KBM-7 (cell line): ENCODE measurements at places on chromosomes 2 and 18.

- no peak for DNase-seq
These were observed 667.9 kb downstream of the BCL11A start for GRCh38 chr2:59885541-59885940.

- no peak for DNase-seq
These were observed 304.0 kb downstream of the ARHGAP15 start for GRCh38 chr2:143433251-143433650.

DNA sequence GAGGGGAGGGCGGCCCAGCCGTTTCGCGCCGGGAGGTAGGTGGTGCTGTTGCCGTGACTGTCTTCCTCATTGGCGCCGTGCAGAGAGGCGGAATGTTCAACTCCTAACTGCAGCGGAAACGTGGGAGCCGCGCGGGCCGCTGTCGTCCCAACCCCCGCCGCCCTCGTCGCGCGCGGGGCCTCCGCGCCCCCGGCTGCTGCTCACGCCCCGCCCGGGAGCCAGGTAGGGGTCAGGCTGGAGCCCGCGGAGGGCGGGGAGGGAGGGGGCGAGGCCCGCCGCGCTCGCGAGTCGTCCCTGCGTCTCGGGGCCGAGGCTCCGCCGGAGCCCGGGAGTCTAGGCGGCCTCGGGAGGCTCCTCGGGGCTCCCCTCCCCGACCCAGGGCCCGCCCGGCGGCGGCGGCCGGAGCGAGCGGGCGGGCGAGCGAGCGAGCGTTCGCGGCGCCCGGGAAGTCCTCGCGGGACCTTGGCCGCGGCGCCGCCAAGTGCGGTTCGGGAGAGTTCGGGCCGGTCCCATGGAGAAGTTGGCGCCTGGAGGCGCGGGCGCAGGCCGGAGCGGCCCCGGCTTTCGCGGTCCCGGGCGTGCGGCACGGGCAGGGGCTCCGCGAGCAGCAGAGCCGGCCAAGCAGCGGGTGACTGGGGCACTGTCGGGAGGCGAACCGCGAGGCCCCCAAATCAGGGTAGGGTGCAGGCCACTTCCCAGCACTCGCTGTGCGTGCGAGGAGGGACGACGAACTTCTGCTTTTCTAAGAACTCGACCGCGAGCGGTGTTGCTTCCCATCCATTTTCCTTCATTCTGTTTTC lies at the start of gene MAP3K20:
MAP3K20 (plus strand) TSS at position 66 of the 800 bp plus-strand sequence. CDS start 15,186 bp downstream, outside the sequence.
- DNase-seq, result peak; percentile 93

GRCh38 chr18:649341-649740 lies 8.1 kb upstream of the TYMS start:
- DNase-seq, result no peak

DNA sequence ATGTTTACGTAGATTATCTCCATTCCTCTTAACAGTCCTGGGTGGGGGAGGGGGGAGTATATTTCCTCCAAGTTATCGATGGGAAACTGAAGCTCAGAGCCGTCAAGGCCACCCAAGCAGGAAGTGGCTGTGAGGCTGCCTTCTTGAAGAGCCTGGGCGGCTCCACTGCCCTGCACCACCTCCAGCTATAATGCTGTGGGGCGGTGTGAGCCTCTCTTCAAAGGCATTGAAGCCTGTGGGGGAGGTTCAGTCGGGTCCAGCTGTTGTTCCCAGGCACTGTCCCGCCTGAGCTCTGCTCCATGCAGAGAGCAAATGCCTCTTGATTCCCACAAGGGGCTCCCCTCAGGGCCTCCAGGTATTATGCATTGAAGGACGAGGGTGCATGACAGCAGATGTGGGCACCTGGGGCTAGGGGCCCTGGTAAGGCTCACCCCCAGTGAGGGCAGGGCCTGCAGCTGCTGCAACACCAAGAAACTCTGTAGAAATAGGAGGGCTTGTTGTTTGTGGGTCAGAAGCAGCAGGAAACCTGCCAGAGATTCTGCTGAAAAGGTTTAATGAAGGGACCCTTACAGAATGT lies 29.5 kb upstream of the LAPTM4A start:
- DNase-seq, result no peak

DNA sequence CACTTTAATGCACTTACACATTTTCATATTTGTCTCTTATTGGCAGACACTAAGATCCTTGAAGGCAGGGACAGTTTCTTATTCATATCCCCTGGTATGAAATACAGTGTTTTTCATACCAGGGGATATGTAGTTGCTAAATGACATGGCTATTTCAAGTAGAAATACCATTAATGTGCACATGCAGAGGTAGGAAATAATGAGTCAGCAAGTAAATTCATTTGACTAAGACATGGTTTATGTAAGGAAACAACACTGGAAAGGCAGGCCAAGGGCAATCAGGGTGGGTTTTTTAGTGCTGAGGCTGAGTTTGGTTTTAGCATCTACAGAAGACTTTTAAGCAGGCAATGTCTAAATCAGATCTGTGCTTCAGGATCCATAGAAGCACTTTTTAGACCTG lies 155.9 kb downstream of the WDPCP start:
- DNase-seq, result no peak

DNA sequence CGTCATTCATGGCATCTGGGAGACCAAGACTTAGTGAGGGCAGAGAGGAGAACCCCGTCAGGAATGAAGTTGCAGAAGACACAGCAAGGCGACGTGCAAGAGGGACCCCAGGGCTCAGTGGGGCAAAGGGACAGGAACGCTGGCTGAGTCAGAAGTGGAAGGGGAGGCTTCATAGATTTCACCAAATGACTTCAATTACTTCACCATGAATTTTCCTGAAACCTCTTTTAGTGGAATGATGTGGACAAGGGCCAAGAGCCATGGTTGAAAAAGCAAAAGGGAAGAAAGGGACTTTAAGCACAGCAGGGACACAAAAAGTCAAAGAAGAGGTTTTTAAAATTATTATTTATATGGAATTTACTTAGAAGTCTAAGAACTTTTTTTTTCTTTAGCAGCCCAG lies 141.6 kb upstream of the PID1 start:
- DNase-seq, result no peak

DNA sequence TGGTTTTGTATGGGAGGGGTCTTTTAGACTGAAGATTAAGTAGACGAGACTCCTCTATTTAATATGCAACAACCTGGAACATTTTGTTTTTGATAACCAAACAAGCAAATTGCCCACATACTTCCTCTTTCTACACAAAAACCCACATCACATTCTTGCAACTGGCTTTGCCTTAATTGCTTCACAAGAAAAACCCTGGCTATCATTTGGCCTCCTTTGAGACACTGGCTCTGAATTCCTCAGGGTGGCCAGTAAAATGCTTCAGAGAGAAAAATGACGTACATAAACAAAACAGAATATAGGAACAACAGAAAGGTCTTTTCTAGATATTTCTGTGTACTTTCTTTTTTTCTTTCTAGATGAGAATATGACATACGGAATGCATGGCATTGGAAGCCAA lies 103.0 kb downstream of the TRIB2 start:
- peak; percentile 67 for DNase-seq

DNA sequence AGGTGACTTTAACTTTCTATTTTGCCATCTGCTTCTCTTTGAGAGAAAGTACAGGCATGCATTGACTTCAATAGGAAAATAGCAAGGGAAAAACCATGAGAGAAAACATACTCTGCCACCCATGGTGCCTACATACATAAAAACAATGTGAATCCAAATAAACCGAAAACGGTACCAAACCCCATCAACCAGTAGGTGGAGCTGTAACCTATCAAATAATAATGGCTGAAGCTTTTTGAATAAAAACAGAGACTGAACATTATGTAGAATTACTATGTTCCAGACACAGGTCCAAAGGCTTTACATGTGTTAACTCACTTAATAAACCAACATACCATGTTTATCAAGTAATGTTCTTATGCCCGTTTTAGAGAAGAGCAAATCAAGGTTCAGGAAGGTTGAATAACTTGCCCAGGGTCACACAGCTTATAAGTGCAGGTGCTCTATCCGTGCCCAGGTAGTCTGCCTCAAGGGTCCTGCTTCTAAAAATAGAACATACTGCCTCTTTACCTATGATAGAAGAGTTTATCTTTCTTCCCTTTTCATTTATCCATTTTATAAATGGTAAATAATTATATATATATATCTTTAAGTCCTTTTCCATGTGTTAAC lies 293.9 kb upstream of the SYT4 start:
- DNase-seq, result peak; percentile 55

DNA sequence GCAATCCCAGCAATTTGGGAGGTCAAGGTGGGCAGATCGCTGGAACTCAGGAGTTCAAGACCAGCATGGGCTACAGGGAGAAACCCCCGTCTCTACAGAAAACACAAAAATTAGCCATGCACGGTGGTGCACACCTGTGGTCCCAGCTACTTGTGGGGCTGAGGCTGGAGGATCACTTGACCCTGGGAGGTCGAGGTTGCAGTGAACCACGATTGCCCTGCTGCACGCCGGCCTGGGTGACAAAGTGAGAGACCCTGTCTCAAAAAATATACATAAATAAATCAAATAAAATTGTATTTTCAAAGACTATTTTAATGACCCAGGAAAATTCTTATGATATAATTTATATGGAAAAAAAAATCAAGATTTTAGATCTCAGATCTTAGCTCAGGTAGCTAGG lies 191.5 kb downstream of the ZFP36L2 start:
- DNase-seq, result no peak

- no peak for DNase-seq
These were observed 7.6 kb downstream of the WDR35 start for GRCh38 chr2:19982268-19982667.

- DNase-seq, result no peak
These were observed 209.8 kb downstream of the MGAT5 start for GRCh38 chr2:134463699-134464022.

- no peak for DNase-seq
These were observed 86.2 kb downstream of the LYPD1 start for GRCh38 chr2:132583666-132584360.

GRCh38 chr2:133755480-133756300 lies 187.4 kb upstream of the NCKAP5 start:
- no peak for DNase-seq

DNA sequence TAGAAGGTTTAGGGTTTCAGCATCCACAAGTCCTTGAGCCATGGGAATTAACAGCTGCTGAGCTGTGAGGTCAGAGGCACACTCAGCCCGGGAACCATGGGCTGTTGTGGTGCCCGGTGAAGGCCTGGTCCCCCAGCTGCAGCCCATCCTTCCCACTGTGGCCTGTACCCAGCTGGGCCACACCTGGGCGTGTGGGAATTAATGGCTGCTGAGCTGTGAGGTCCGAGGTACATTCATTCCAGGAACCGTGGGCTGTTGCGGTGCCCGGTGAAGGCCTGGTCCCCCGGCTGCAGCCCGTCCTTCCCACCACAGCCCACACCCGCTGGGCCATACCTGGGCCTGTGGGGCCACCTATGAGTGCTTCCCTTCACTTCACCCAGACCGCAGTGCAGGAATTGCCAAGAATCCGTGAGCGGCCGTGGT lies 25.2 kb downstream of the TMEM18 start:
- no peak for DNase-seq

DNA sequence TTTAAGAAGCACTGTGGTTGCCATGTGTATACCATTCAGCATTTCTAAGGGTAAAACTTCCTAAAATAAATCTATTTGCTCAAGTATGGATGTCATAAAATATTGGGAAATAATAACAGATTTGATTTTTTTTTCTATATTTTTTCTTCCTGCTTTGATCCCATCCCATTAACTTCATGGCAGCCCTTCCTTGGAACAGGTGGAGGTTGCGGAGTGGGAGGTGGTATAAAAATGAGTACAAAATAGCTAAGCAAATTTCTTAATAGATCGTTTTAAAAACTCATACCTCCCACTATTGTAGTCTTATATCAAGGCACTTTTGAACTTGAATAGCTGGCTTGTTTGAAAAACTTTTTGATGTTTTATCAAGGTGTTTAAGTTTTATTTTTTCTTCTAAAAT lies 152.1 kb upstream of the KYNU start:
- DNase-seq, result no peak

DNA sequence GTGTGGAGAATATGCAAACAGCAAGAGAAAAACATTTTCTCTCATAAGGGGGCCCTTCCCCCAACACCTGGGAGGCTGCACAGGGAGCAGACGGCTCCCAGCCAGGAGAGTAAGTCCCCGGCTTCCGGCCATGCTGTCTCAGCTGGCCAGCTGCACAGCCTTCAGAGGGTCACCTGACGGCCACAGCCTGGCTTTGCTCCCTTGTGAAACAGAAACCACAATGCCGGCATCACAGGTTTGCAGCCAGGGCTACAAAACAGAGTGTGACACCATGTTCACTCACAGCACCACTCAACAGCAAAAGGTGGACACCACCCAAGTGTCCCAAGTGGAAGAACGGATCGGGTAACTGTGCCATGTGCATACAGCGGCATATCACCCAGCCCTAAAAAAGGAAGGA lies 86.9 kb upstream of the GPC1 start:
- DNase-seq, result no peak

DNA sequence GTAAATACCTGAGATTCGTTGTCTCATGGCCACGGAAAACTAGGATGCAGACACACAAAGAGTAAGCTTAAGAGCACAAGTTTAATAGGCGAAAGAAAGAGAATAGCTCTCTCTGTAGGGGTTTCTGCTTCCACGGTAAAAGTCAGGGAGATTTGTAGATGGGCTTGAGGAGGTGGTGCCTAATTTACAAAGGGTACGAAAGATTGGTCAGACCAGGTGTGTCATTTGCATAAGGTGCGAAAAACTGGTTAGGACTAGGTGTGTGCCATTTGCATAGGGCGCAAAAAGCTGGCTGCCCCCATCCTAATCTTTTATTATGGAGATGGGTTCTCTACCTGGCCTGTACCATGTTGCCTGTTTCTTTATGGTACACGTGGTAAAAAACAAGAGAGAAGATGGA lies 170.5 kb upstream of the DOK6 start:
- DNase-seq, result no peak

- DNase-seq, result no peak
These were observed 35.9 kb downstream of the DCDC2C start for GRCh38 chr2:3739313-3739712.

- no peak for DNase-seq
These were observed 234.0 kb downstream of the NR4A2 start for GRCh38 chr2:156098506-156098905.

GRCh38 chr2:202095235-202095634 lies 22.2 kb downstream of the KIAA2012 start:
- DNase-seq, result no peak

DNA sequence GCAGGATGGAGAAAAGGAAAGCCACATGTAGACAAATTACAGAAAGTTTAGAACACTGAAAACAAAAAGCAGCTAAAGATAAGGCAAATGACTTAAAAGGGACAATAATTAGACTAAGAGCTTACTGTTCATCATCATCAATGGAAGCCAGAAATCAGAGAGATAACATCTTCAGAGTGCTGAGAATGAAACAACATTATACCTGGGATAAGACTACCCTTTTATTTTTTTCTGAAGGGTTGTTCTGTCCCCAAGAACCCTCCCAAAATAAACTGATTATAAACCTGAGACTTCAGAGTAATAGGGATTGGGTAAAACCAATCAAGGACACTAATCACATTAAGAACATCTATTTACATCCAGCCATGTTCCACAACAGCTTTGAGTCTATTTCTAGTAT lies 6.9 kb upstream of the NEDD4L start:
- DNase-seq, result no peak

GRCh38 chr2:142591420-142591819 lies 286.0 kb upstream of the KYNU start:
- no peak for DNase-seq

- DNase-seq, result peak; percentile 38
These were observed 7.0 kb downstream of the SLC35F6 start for GRCh38 chr2:26770986-26771586.

- DNase-seq, result peak; percentile 71
These were observed 57.1 kb downstream of the RMDN2 start for GRCh38 chr2:37982147-37982582.
